ENCODE measurements at places on chromosomes 7 and 10. TPM values are rescaled to one million over a fixed set of nuclear protein-coding genes. Genes with fewer than 3 reads are reported as not detected.

RBM48 gene
- 8.1 TPM for total RNA-seq

ABCA13 gene
- 0.36 TPM for total RNA-seq

ANKRD7 gene
- total RNA-seq, result 0.20 TPM

VWA2 gene
- total RNA-seq, result not detected

SDK1 gene
- 0.78 TPM for total RNA-seq

OPN4 gene
- total RNA-seq, result not detected
